GM12878 (cell line): ENCODE measurements at places on chromosomes 5 and 9.

DNA sequence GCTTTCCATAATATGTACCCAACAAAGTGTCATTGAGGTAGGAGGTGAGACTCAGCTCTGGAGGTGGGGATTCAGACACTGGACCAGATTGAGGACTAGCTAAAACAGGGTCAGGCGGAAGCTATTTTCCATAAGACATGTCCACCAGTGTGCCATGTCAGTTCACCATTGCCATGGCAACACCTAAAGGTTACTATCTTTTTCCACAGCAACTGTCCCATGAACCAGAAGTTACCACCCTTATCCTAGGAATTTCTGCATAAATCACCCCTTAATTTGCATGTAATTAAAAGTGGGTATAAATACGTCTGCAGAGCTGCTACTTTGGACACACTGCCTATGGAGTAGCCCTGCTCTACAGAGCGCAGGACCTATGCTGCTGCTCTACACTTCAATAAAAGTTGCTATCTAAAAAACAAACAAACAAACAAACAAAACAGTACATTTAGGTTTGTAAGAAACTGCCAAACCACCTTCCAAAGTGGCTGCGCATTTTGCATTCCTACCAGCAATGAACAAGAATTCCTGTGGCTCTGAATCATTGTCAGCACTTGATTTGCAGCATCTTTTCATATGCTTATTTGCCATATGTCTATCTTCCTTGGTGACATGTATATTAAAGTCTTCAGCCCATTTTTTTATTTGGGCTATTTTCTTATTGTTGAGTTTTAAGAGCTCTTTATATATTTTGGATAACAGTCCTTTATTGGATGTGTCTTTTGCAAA, 18.0 kb upstream of the TRIM32 start:
- DNase-seq, result no peak

DNA sequence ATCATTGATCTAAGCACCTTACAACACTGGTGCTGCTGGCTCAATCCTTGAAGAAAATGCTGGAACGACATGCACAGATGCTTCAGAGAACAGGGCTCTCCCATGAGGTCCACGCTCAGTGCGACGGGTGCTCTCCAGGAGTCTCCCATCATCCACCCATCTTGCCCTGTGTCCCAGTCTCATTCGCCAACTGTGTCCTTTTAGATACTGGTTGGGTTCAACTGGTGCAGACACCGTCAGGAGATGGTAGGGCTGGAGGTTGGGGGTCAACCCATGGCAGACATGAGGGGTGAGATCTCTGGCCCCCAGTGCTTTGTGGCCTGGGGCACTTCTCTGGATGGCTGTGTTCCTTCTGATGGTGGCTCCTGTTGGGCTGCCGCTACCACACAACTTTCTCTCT, 1.6 kb upstream of the OBP2B start:
- no peak for DNase-seq

GRCh38 chr5:91910655-91911054, 527.5 kb upstream of the ARRDC3 start:
- DNase-seq, result no peak

GRCh38 chr5:125160787-125161502, 414.5 kb upstream of the ZNF608 start:
- no peak for DNase-seq

DNA sequence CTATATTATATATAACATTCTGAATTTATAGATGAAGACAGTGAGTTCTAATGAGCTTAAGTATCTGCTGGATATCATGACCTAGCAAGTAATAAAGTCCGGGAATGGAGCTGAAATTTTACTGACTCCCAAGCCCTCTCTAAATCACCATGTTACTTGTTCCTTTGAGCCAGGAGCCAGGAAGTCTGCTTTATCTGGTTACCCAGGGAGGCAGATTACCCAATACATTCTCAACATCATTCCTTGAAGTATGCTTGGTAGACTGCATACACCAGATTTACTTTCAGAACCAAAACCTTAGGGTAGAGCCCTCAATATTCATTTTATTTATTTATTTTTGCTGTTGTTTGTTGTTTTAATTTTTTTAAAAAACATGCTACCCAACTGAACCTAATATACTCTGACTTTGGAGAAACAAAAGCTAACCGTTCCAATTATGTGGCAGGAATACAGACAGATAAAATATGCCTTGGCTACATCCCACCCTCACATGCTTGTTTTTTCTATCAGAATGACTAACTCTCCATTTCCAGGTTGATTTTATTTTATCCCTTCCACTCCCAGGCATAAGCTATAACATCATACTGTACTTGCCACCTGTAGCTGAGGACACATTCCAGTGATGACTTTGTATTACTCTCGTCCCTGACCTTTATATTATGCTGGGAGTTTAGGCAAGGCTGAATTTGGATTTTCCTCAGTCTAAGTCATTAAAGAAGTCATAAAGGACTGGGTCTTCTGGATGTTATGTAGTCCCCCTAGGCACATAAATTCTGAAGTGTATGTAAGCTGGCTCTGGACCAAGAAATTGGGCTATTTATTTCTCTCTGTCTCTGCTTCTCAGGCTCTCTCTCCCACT, 82.0 kb downstream of the YIPF5 start:
- DNase-seq, result no peak

GRCh38 chr5:40882291-40882690, 27.0 kb upstream of the C7 start:
- no peak for DNase-seq

DNA sequence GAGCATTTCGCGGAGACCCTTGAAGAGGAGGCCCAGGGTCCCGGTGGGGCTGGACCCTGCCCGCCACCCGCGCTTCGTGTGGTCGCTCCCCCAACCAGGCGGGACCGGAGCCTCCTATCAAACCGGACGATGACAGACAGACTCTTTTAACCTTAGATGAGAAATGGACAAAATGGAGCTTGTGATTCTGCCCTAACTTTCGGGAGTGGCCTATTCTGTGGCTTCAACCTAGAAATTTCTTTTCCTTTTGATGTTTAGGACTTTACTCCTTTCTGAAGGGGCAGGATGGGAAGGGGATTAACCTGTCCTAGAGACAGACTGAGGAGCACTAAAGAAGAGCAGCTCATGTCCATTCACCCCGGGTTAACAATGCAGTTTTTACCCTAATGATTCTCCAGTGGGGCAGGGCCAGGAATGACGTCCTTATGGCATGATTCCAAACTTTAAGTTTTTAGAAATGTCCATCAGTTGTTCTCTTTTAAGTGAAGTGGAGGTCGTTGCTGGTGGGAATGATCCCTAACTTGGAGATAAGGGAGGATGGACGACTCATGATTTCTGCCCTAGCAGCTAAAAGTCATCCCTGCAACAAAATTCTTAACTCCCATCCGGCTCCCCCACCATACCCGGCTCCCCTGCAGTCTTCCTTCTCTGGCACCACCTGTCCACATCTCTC, 1.0 kb downstream of the NIPSNAP3A start:
- DNase-seq, result no peak

DNA sequence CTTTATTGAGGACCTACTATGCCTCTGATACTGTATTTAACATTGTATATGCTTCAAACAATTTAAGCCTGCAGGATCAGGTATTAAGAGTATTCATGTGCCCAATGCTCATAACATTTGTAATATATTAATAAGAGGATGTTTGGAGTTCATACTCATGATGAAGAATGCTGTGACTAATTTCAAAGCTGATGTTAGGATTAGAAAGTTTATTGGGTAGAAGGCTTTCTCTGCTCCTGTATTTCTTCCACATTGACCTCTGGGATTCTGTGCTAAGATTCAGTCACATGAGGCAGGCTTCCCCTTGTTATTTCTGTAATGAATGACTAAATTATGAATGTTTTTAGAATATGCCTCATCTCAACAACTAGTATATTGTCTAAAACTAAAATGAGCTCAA, 456.4 kb downstream of the NFIB start:
- DNase-seq, result no peak

DNA sequence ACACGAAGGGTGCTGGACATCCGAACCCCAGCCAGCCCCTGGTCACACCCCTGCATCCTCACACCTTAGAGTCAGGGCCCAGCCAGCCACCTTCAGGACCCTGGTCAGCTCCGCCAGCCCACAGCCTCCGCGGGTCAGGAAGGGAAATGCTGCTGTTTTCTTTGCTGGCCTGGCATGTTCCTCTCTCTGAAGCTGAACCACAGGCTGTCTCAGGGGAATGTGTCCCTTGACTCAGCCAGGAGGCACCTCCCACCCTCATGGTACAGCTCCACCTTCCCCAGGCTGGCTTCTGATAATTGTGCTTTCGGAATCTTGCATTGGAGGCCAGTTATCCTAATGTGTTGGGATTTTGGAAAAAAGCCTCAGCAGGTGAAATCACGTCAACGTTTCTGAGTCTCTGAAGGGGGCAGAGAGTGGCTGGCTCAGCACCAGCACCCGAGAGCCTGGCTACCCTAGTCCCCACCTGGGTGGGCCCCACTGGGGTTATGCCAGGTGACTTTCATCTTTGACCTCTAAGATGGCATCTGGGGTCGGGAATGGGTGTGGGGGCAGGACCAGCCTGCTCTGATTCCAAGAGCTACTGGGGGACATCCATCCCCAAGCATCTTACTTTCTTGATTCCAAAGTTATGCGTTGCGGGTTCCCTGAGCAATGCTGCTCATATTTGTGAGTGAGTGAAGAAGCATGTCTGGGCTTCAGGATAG, 9.8 kb upstream of the OLFM1 start:
- DNase-seq, result no peak

DNA sequence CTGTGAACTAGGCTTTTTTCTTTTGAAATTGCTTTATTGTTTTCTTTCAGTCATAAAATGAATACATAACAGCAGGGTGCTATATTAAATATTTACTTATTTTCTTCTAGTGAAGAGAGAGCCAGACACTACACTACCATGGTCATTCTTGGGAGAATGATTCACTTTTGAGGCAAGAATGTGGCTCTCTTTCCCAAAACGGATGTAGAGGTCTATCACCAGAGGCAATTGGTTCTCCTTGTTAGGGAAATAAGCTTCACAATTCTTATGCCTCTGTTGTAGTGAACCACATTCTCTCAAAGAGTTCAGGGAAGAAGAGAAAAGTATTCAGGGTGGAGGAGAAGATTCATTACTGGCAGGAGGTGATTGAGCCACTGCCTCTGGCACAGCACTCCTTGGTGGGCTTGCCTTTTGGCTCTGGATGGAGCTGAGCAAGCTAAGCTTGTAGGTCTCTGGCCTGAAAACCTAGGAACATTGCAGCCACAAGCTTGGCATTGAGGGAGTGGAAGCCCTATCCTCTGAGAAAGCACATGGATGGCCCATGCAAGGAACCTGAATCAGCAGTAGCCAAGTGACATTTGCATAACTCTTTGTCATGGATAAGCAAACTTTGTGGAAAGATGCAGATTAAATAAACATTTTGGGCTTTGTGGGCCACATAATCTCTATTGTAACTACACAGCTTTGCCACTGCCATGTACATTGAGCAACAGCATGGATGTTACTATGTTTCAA, 179.0 kb upstream of the TNC start:
- no peak for DNase-seq

DNA sequence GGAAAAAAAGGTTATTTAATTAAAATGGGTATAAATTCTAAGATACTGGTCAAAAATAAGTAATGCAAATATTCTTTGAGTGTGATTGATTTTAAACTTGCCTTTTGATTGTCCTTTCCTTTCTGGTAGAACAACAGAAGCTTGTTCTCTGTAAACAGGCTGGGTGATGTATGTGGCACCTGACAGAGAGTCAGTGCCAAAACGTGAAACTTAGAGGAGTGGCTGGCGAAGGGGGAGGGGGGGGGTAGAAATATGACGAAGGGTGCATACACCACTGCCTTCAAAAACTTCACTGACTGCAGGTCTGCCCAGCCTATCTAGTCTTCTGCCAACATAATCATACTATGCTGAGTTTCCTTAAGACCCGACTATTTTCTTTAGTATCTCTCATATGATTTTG, 629.8 kb upstream of the SEMA6A start:
- DNase-seq, result no peak

DNA sequence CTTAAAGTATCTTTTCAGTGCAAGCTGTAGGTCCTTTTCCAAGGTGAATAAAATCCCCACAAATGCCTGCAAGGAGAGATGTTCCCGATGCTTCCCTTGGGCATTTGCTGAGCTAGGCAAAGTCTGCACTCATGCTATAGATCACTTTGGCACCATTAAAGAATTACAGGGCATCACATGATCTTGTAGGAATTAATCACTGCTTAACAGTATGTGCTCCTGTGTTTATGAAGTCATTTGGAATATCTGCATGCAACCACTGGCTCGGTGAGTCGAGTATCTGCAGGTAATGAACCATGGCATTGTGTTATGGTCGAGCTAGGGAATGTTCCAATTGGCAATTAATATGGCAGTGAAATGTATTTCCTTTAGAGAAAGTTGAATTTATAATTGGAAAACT, 615.1 kb downstream of the TLE1 start:
- DNase-seq, result no peak

GRCh38 chr5:54224103-54224826, 86.1 kb downstream of the ARL15 start:
- no peak for DNase-seq

GRCh38 chr5:132099076-132099748, 25.6 kb downstream of the CSF2 start:
- peak; percentile 87 for DNase-seq

- DNase-seq, result no peak
Observed at GRCh38 chr5:142547445-142548380, 138.2 kb downstream of the FGF1 start.

- DNase-seq, result no peak
Observed at GRCh38 chr5:41770799-41771198, 99.4 kb downstream of the OXCT1 start.

DNA sequence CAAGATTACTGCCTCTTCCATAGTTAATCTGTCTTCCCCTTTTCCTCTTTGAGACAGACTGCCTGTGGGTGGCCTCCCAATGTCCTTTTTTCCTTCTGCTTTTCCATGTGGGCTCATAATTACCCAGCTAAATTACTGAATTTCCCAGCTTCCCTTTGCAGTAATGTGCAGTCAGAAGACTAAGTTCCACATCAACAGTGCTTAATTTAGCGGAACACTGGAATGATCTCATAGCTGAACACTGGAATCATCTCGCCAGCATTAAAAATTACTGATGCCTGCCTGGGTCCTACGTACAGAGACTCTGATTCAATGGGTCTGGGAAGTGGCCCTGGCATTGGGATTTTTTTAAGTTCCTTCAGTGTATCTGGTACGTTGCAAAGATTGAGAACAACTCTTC, 84.3 kb downstream of the DNAH5 start:
- DNase-seq, result no peak

GRCh38 chr9:131810351-131811170, 70.7 kb upstream of the RAPGEF1 start:
- DNase-seq, result no peak

GRCh38 chr5:180639741-180640610, 9.4 kb downstream of the FLT4 start:
- DNase-seq, result no peak

GRCh38 chr9:3912280-3912679, 386.5 kb upstream of the RFX3 start:
- no peak for DNase-seq

- no peak for DNase-seq
Observed at GRCh38 chr5:16539169-16539666, 73.6 kb upstream of the ZNF622 start.

GRCh38 chr9:14245901-14246525, 67.9 kb downstream of the NFIB start:
- no peak for DNase-seq

GRCh38 chr5:14870337-14871213, 1.0 kb downstream of the ANKH start:
- DNase-seq, result no peak

- no peak for DNase-seq
Observed at GRCh38 chr5:175711031-175711430, 53.2 kb downstream of the HRH2 start.

GRCh38 chr5:155799308-155799707, 527.7 kb upstream of the SGCD start:
- no peak for DNase-seq

GRCh38 chr9:94951324-94952135, 225.0 kb downstream of the AOPEP start:
- no peak for DNase-seq

GRCh38 chr9:2729003-2729402, 11.7 kb downstream of the KCNV2 start:
- DNase-seq, result no peak
